Stimulated activated CD8-positive, alpha-beta memory T cell treated with anti-CD3 and anti-CD28 coated beads, Interleukin-15, amount 100 ng/mL, for 4 hours (primary cell): ENCODE measurements at places on chromosomes 1 and 21.

GRCh38 chr1:52436817-52437216 lies 32.4 kb downstream of the PRPF38A start:
- DNase-seq = no peak

- no peak for DNase-seq
These were observed 302.3 kb upstream of the NRIP1 start for GRCh38 chr21:15367061-15367626.

DNA sequence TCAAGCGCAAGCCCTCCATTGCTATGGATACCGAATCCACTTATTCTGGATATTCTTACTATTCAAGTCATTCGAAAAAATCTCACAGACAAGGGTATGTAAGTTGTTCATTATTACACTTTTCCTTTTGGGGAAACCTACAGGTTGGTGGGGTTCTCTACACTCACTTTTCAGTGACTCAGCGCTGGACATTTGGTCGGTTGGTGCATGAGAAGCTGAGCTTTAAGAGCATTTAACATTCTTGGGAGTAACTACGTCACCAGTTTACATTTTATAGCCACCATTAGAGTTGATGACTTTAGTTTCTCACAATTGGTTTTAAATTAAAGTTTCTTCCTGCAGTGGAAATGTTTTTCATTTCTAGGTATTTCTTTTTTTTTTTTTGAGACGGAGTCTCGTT lies 9.6 kb downstream of the VANGL1 start:
- DNase-seq = no peak

DNA sequence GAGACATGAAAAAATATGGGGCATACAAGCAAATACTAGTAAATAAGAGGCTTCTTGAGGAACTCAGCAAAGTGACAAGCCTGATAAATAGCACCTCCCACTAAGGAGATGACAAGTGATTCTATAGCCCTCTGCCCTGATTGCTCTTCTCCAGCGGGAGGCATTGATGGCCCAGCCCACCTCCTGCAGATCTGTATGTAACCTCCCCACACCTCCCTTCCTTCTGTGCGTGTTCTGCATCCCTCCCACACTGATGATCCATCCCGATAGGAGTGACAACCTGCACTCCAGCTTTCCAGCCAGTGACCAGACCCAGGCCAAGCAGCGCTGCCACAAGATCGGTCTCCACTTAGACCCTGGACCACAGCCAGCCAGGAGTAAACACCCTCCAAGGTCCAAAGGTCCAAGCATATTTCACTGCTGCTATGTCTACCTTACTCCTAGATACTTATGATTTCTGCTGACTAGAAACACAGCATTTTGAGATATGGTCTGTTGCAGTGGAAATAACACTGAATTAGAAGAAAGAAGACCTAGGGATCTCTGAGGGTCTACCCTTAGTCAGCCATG lies 176.1 kb downstream of the BRINP2 start:
- no peak for DNase-seq

GRCh38 chr1:54748094-54748835 lies 16.1 kb downstream of the PARS2 start:
- no peak for DNase-seq

DNA sequence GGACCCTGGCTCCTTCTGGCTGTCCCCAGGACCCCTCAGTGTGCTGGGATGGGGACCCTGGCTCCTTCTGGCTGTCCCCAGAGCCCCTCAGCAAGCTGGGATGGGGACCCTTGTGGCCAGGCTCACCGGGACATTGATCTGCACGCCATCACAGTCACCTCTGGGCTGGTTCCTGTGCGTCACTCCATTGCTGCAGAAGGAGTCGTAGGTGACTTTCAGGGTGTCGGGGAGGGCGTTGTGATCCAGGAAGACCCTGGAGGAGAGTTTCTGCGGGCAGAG lies 19.7 kb upstream of the PTTG1IP start:
- no peak for DNase-seq

- no peak for DNase-seq
These were observed 6.3 kb downstream of the LRRC53 start for GRCh38 chr1:74505928-74506710.

- no peak for DNase-seq
These were observed 142.9 kb downstream of the FASLG start for GRCh38 chr1:172801771-172802322.

DNA sequence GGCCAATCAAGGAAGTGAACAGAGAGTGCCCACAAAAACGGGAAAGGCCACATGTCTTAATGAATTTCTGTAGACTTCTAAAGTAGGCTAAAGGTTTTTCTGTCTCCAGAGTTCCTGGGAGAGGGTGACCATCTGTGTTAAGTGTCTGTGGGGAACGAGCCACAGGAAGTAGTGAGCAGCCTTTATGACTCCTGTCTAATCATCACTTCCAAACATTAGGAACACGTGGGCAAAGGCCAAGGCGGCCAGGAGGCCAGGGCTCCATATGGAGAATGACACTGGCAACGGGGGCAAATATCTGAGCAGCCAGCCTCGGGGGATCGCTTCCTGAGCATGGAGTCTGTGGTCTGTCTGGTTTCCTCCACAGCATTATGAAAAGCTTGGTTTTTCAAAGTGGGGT lies 7.1 kb downstream of the FAM89A start:
- DNase-seq = no peak

- no peak for DNase-seq
These were observed 13.3 kb downstream of the PLXNA2 start for GRCh38 chr1:208230668-208231529.

DNA sequence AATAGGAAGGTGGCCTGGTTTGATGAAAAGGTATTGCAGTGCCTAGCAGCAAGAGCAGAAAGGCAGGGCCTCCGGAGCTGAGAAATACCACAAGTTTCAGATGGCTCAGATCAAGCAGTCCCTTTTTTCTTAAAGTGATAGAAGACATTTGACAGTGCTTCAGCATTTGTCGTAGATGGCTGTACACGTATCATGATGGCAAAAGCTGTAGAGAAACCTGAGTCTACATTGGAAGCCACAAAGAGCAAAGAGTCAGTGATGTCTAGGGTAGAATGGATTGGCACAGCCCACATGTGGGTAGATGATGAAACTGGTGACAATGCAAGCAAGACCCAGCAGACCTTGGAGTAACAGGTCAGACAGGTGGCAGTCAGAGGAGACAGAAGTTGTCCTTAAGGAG lies 101.3 kb upstream of the ARTN start:
- no peak for DNase-seq

DNA sequence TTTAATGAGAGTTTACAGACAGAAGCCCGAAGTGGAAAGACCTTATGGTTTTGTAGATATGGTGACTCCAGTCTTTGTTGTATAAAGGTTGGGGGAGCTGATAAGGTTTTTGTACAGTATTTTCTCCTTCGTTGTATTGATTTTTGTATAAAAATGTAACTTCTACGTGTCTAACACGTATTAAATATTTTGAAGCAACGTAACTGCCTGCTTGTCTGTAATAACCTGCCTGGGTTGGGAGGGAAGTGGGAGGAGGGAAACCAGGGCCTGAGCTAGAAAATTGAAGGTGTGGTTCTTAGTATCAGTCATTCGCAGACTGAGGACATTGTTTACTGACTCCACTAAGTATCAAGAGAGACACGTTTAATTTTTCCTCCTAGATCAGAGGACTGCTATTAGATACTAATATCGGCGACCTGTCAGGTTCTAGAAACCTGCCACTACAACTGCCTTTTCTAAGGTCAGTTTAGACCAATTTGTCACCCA lies 2.2 kb downstream of the IER5 start:
- DNase-seq = no peak

GRCh38 chr21:15671188-15671587 lies 58.6 kb upstream of the USP25 start:
- no peak for DNase-seq

GRCh38 chr1:157319567-157319966 lies 181.4 kb upstream of the ETV3 start:
- DNase-seq = no peak

DNA sequence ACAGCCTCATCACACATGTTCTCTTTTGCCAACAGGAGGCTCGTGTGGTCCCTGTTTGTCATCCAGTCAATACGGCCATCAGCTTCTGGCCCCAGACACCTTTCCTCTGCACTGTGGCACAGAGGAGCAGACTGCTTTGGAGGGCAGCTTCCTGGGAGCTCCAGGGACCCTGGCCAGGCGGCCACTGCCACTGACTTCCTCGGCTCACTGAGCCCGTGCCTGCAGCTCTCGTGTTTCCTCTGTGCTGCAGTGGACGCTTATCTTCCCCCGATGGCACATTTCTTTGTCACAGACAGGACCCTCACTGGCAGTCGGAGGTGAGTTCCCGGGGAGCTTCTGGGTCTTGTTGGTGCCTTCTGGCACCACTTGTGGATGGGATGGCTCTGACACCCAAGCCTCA lies 67.0 kb upstream of the DIRAS3 start:
- DNase-seq = no peak

GRCh38 chr21:40102682-40103081 lies 235.4 kb downstream of the PCP4 start:
- DNase-seq = no peak

DNA sequence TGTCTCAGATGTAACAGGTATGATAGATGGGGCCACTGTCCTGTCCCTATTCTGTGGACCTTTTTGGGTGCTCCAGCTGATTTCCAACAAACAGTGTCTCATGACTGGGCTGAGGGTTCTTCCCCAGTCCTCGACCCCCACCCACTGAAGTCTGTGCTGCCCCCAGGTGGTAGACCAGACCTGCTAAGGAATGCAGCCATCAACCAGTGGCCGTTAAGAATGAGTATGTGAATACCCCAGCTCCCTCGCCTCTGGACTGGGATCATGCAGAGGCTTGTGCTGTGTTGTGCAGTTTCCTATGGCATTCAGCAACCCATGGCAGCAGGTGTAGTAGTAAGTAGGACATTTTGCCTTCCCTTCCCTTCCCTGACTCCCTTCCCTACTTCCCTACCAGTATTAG lies 183.1 kb upstream of the KAZN start:
- DNase-seq = no peak

DNA sequence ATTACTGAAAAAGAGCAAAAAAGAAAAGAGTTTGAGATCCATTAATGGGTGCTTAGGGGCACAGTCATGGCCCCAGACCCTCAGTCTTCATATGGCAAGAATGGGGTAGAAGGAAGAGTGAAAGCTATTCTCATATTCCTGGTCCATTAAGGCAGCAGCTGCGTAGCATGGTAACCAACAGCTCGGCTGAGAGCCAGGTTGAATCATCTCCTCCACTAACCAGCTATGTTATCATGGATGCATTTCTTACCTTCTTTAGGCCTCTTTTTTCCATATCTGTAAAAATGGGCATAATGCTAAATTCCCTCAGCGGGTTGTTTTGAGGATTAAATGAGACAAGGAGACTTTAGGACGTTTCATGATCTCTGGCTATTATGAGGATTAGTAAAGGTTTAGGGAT lies 15.0 kb upstream of the SARS1 start:
- no peak for DNase-seq
